ENCODE measurements at places on chromosomes 16 and 17. TPM values are rescaled to one million over a fixed set of nuclear protein-coding genes. Genes with fewer than 3 reads are reported as not detected.

- DNase-seq = no peak
- H3K4me3 ChIP-seq = no peak overlapping the region
- H3K4me1 ChIP-seq = peaks cover 8% of the 10 kb centered on the region
- H3K27me3 ChIP-seq = no peaks in the 10 kb centered on the region
Observed at GRCh38 chr17:7951143-7951792, 19.3 kb downstream of the CNTROB start.

- peak; percentile 65 for DNase-seq
- peak overlapping the region; percentile 69 for H3K27ac ChIP-seq
- H3K4me3 ChIP-seq = peak overlapping the region; percentile 1
Observed at GRCh38 chr17:57605675-57606105, 139.4 kb downstream of the CCDC182 start.

- peak overlapping the region; percentile 81 for H3K27ac ChIP-seq
- H3K4me1 ChIP-seq = peaks cover 26% of the 10 kb centered on the region
- no peaks in the 10 kb centered on the region for H3K27me3 ChIP-seq
- H3K4me3 ChIP-seq = peak overlapping the region; percentile 82
Observed at GRCh38 chr16:969508-970385, 1.0 kb downstream of the LMF1 start.

- H3K27me3 ChIP-seq = no peaks in the 10 kb centered on the region
- peaks cover 15% of the 10 kb centered on the region for H3K4me1 ChIP-seq
- no peak overlapping the region for H3K27ac ChIP-seq
- no peak overlapping the region for H3K4me3 ChIP-seq
- no peaks in the 10 kb centered on the region for H3K36me3 ChIP-seq
Observed at GRCh38 chr16:50247906-50248608, 18.3 kb upstream of the ADCY7 start.

KIF18B gene
- not detected for total RNA-seq

DNA sequence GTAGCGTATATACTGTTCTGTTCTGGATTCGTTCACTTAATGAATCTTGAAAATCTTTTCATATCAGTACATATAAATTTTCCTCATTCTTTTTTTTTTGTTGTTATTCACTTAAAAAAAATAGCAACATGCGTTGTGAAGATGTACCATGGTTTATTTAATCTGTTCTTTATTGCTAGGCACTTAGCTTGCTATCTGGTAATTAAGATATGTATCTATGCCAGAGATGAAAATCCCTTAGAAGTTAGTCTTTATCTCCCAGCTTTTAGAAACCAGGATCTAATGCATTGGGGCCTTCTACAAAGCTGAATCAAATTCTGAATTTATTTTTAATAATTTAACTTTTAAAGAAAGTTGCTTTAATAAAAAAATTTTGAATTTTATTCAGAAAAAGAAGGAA lies 13.0 kb upstream of the DNAJA2 start:
- no peaks in the 10 kb centered on the region for H3K36me3 ChIP-seq
- no peaks in the 10 kb centered on the region for H3K27me3 ChIP-seq
- no peaks in the 10 kb centered on the region for H3K4me1 ChIP-seq
- no peak for DNase-seq
- H3K4me3 ChIP-seq = no peak overlapping the region
- H3K27ac ChIP-seq = no peak overlapping the region

- no peaks in the 10 kb centered on the region for H3K4me1 ChIP-seq
- DNase-seq = no peak
- H3K36me3 ChIP-seq = peaks cover 50% of the 10 kb centered on the region
- no peak overlapping the region for H3K4me3 ChIP-seq
- no peaks in the 10 kb centered on the region for H3K27me3 ChIP-seq
- no peak overlapping the region for H3K27ac ChIP-seq
Observed at GRCh38 chr17:2983255-2983654, 80.2 kb downstream of the OR1D5 start.

- no peak overlapping the region for H3K27ac ChIP-seq
- H3K4me3 ChIP-seq = no peak overlapping the region
- peak; percentile 46 for DNase-seq
- no peaks in the 10 kb centered on the region for H3K27me3 ChIP-seq
- H3K36me3 ChIP-seq = no peaks in the 10 kb centered on the region
Observed at GRCh38 chr16:9134739-9135138, 43.3 kb downstream of the HAPSTR1 start.

DNA sequence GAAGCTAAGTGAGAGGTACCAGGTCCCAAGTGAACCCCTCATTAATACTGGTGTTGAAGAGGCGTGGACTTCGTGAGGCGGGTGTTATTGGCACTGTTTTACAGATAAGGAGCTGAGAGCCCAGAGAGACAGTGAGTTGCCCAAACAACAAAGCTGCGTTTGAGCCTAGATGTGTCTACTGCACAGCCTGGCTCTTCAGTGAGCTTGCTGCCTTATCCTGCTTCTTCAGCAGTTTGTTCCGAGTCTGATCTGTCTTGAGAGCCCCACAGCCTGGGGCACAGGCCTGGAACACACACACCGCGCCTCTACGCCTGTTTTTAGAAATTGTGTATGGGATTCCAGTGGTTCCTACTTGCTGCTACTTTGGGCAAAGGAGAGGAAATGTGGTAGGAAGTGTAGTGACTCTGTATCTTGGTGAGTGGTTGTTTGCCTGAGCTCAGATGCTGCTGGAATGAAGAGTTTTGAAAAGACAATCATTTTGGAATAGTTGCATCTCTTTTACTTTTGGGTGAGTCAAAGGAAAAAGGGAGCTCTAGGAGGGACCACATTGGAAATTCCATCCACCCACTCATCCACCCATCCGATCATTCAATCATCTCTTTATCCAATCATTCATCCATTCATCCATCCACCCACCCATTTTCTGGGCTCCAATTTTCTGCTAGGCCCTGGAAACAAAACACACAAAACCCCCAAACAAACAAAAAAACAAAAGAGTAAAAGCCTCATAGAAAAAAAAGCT lies 22.3 kb upstream of the PLCG2 start:
- H3K36me3 ChIP-seq = no peaks in the 10 kb centered on the region
- H3K4me1 ChIP-seq = no peaks in the 10 kb centered on the region
- no peak overlapping the region for H3K27ac ChIP-seq
